ENCODE measurements at places on chromosomes 16 and 17.

DNA sequence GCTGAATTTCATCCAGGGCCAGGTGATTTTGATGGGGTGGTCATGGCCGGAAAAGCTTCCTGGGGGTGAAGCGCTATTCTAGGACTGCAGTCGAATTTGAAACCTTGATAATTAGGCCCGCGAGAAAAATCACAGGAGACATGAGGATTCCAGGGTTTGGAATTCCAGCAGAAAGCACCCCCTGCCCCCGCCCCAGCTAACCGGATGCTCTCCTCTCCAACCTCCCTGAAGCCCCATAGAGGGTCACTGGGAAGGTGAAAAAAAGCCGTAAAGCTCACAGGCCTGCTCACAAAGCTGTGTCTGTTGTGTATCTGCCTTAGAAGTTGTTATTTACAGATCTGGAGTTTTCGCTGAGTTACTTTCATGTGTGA lies 1.2 kb upstream of the GINS2 start:
- no peak for DNase-seq

DNA sequence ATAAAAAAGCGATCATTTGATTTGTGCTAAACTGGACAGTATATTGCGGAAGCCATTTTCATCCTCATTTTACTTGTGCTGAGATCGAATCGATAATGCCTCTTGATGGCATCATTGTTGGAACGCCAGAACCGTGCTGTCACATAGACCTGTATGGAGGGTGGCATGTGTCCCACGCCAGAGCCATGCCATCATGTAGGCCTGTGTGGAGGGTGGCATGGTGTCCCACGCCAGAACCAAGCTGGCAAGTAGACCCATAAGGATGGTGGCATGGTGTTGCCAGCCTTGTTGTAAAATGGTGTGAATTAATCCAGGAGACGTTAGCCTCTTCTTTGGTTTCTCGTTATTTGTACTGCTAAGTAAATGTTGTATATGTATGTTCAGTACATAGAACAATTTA lies 222.7 kb upstream of the CHMP6 start:
- DNase-seq, result no peak

- DNase-seq, result peak; percentile 28
Measured at GRCh38 chr16:2223942-2224486, 623 bp downstream of the E4F1 start.

DNA sequence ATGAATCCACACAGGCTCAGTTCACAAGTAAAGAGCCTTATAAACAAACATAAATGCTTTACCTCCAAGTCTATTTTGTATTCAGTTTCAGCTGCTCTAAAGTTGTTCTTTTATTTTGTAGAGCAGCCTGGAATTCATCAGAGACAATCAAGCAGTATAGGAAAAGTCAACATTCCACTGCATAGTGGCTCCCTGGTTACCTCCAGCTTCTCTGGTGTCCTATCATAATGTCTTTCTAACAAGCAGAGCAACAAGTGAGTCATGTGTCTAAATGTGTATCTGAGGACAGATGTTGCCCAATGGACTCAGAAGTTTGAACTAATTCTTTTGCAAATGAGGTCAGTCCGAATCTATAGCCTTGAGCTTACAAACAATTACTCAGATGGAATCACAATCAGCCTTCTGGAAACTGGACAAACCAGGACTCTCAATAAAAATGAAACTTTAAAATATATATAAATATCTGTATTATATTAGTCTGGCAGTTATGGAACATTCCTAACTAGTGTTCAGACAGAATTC lies 292.0 kb upstream of the TOM1L1 start:
- DNase-seq, result no peak

GRCh38 chr16:3030222-3031212 lies 6.2 kb downstream of the BICDL2 start:
- DNase-seq, result no peak

DNA sequence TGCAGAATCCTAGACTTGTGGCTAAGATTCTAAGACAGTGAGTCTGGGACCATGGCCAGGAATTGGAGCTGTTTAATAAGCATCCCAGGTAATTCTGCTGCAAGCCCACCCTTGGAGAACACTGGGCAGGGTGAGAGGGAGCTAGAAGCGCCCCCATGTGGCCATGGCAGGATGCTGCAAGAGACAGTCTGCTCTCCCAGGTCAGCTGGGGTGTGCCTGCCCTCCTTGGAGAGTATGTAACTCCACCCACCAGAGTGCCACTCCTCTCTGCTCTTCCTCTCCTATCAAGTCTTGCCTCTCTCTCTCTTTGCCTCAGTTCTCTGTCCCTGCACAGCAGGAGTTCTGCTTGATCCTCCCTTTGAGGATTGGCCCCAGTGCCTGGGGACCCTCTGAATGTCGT lies 14.9 kb downstream of the RCVRN start:
- DNase-seq, result no peak

GRCh38 chr16:84832488-84833143 lies 12.8 kb downstream of the CRISPLD2 start:
- peak; percentile 97 for DNase-seq

DNA sequence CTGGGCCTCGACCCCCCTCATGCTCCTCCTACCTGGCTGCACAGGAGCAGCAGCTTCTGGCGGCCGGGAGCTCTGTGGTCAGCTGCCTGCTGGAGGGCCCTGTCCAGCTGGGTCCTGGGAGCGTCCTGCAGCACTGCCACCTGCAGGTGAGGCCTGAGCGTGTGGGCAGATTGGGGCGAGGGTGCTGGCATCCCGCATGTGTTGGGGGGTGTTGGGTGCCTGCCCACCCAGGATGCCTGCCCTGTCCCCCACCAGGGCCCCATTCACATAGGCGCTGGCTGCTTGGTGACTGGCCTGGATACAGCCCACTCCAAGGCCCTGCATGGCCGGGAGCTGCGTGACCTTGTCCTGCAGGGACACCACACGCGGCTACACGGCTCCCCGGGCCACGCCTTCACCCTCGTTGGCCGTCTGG lies 16.5 kb downstream of the FCSK start:
- no peak for DNase-seq

- no peak for DNase-seq
Measured at GRCh38 chr16:59733321-59733720, 999.2 kb upstream of the GOT2 start.

DNA sequence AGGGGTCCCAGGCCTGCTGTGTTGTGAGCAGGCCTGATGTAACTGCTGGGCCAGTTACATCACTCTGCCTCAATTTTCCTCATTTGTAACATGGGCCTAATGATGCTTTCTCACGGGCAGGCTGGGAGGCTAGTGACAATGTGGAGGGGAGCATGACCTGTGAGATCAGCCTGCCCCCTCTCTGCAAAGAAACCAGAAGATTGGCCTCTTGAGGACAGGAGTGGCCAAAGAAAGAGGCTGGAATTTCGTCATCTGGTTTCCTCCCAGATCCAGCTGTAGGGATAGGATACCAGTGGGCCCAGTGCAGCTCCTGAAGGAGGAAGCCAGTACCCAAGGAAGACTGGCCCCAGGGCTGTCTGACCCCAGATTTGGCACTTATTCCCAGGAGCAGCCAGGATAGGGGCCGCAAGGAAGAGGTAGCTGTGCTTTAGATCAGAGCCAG lies 615 bp upstream of the SREBF1 start:
- peak; percentile 74 for DNase-seq

DNA sequence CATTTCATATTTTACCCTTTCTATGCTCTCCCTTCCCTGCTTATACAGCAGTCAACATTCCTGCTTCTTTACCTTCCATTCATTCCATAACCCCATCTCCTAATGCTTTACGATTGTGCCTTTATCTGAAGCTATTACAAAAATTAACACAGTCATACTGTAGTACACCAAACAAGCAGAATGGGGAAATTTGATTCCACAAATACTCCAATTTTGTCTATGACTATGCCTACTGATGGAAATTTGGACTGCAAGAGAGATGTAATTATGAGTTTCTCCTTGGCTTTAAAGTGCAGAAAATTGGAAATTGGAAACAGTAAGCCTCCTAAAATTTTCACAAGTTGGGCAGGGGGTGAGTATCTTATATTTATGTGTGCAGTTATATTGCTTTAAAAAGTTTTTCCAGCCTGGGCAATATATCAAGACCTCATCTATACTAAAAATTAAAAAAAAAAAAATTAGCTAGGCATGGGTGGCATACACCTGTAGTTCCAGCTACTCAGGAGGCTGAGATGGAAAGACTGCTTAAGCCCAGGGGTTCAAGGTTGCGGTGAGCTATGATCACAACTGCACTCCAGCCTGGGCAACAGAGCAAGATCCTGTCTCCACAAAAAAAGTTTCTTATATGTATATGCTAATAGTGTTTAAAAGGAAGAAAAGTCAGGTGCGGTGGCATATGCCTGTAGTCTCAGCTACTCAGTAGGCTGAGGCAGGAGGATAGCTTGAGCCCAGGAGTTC lies 3.0 kb downstream of the APPBP2 start:
- no peak for DNase-seq

- DNase-seq, result no peak
Measured at GRCh38 chr16:87891764-87892163, 22.5 kb upstream of the SLC7A5 start.

GRCh38 chr17:29212681-29213121 lies 32.5 kb upstream of the MYO18A start:
- no peak for DNase-seq

GRCh38 chr16:52389045-52389444 lies 157.9 kb downstream of the TOX3 start:
- DNase-seq, result no peak

DNA sequence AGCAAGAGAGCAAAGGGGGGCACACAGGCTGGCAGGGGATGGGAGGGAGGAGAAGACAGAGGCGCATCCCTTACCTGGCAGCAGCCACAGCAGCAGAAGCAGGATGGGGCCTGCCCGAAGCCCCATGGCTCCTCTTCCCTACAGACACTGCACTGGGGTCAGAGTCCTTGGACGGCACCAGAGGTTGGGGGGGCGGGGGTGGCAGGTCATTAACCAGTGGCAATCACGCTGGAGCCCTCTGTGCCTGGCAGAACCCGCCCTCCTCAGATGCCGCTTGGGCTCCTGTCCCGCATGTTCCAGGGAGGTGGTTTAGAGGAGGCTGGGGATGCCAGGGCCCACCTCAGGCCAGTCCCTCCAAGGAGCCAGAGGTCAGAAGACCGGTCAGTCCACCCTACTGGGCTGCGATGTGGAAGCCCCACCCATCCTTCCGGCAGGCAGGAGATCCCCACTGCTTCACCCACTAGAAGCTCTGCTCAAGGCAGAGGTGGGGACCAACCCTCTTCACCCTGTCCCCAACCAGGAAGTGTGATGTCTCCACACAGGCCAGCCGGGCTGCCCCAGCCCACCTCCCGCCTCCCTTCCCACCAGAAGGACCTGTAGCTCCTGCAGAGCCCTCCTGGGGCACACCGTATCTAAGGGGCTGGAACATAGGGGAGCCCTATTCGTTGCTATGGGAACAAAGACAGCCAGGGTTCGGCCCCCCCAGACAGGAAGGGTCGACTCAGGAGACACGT lies 11.7 kb downstream of the ZG16B start:
- DNase-seq, result no peak

DNA sequence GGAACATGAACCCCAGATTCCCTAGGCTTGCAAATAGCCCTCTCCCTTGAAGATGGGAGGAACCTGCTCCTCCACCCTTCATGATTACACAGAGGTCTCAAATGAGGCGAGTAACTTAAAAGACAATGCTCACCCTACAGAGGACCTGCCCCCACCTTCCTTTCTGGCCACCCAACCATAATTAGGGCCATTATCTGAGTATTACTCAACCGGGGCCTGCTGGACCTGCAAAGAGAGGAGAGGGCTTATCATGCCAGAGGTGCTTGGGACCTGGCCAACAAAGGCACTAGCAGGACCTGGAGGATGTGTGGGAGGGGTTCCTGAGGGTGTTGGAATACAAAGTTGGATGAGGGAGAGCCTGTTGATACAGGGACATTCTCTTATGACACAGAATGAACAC lies 42.4 kb downstream of the RNF157 start:
- DNase-seq, result no peak

DNA sequence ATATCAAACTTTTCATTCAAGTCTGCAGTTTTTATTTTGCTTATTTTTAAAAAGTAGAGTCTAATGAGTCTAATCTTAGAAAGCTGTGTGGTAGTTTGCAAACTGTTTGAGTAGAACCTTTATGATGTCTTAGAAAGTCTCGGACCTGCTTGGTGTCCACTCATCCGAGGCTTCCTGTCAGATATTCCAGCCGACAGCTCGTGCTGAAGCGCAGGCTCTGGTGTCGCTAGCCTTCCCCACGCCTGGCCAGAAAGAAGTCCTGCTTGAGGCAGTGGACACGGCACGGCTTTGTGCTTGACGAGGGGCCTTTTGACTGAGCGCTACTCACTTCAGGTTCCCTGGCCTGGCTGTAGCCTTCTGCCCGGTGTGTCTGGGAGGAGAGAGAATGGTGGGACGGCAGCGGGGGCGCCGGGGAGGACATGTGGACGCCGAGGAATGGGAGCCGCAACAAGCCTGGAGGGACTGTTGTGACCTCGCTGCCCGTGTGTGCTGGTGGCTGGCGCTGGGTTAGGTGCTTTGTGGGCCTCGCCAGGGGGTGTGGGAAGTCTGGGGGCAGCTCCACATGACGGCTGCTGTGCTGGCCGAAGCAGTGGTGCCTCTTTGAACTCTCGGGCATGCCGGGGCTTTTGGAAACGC lies 33.5 kb downstream of the BANP start:
- DNase-seq, result no peak

- DNase-seq, result peak; percentile 48
Measured at GRCh38 chr17:45171338-45172231, 9.9 kb downstream of the HEXIM2 start.

DNA sequence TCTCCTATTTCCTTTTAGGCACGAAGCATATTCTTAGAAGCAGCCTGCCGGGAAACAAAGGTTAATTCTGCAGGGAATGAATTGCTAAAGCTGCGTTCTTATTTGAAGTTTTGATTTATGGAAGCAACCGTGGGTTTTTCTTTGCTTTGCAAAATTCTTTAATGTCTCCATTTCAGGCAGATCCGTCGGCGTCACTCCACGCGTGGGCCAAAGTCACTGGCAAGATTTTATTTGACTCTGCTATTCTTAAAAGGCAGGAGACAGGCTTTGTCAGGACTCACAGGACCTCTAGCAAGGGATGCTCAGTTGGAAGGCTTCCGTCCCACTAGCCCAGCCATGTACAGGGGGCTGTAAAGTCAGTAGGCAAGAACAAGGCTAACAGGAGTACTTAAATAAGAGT lies 387.3 kb upstream of the XYLT1 start:
- DNase-seq, result no peak

GRCh38 chr17:8994319-8994718 lies 27.0 kb upstream of the NTN1 start:
- DNase-seq, result peak; percentile 38

Measured in fibroblast of skin of abdomen (primary cell).